Upper lobe of left lung (tissue), 6 donors: ENCODE measurements at places on chromosomes 12 and 14. TPM values are rescaled to one million over a fixed set of nuclear protein-coding genes. Genes with fewer than 3 reads are reported as not detected.

Gene ART4
- total RNA-seq = 5.3 TPM

Gene PTPRR
- 2.1 TPM for total RNA-seq

Gene INSM2
- total RNA-seq = 0.15 TPM

DNA sequence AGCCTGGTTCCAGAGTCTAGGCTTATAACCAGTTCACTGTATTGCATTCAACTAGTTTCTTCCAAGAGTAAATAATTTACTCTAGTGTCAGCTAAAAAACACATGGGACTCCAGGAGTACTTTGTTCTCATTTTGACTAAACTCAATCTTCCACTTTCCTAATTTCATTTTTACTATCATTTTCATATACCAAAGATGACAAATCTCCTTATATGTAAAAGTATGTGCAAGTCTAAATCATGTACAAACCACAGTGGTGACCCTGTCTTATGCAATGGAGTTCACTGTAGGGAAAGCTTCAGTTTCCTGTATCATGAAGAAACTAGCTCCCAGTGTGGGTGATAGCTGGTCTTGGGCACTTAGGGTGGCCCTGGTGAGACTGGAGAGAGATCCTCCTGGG lies 151.6 kb downstream of the HELB start:
- H3K27ac ChIP-seq = no peak overlapping the region
- no peak overlapping the region for H3K4me3 ChIP-seq
- H3K27me3 ChIP-seq = no peaks in the 10 kb centered on the region
- no peaks in the 10 kb centered on the region for H3K4me1 ChIP-seq
- no peaks in the 10 kb centered on the region for H3K36me3 ChIP-seq
- DNase-seq = no peak

DNA sequence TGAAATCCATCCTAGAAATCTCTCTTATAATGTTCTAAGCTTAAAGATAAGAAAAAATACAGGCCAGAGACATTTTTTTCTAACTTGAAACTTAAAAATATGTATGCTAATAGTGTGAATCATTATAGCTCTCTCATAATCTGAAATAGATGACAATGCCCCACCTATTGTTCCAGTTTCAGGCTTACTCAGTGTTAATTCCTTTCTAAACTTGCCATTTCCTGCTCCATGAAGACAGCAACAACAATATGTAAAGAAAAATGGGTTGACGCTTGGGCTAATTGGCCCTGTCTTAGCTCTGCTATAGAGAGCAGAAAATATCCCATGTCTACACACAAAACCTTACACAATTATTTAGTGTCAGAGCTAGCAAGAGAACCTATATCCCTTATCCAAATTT lies 37.1 kb downstream of the LMO3 start:
- H3K27me3 ChIP-seq = no peaks in the 10 kb centered on the region
- no peak for DNase-seq
- no peaks in the 10 kb centered on the region for H3K4me1 ChIP-seq
- no peak overlapping the region for H3K27ac ChIP-seq

Gene OR4E1
- total RNA-seq = not detected

- H3K27ac ChIP-seq = no peak overlapping the region
- no peaks in the 10 kb centered on the region for H3K36me3 ChIP-seq
- H3K4me3 ChIP-seq = no peak overlapping the region
Observed at GRCh38 chr12:73053893-73054292, 781.7 kb downstream of the TRHDE start.

GRCh38 chr12:13251521-13251920 lies 55.0 kb downstream of the EMP1 start:
- H3K27me3 ChIP-seq = no peaks in the 10 kb centered on the region
- peaks cover 9% of the 10 kb centered on the region for H3K4me1 ChIP-seq
- no peak for DNase-seq
- no peaks in the 10 kb centered on the region for H3K36me3 ChIP-seq
- H3K27ac ChIP-seq = no peak overlapping the region

Gene CCDC38
- 0.14 TPM for total RNA-seq

Gene TBX3
- total RNA-seq = 36.5 TPM

DNA sequence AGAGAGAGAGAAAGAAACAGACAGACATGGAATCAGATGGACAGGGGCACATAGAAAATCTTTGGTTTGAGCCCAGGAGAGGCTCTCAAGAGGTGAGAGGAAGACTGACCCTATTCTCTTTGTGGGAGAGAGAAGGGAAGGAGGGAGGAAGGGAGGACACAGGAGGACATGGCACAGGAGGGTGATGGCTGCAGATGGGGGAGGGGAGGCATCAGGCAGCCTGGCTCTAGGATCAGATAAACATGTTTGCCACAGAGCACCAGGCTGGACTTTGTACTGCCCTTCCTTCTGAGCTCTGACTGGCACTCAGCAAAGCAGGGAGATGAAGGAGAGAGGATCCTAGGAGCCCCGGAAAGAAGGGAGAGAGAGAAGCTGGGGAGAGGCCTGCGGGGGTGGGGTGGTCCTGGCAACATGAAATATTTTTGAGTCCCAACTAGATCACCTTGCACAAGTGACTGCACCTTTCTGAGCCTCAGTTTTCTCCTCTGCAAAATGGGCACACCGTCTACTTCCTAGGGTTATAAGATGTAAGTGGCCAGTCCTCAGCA lies 6.1 kb downstream of the HNF1A start:
- no peaks in the 10 kb centered on the region for H3K27me3 ChIP-seq
- no peaks in the 10 kb centered on the region for H3K4me1 ChIP-seq
- H3K27ac ChIP-seq = no peak overlapping the region
- no peak for DNase-seq

GRCh38 chr14:105849933-105850626 lies 323.7 kb downstream of the TMEM121 start:
- H3K4me3 ChIP-seq = no peak overlapping the region
- no peak overlapping the region for H3K27ac ChIP-seq
- peak; percentile 15 for DNase-seq
- H3K4me1 ChIP-seq = no peaks in the 10 kb centered on the region
- H3K27me3 ChIP-seq = no peaks in the 10 kb centered on the region

GRCh38 chr12:15996254-15996653 lies 85.1 kb downstream of the DERA start:
- no peaks in the 10 kb centered on the region for H3K27me3 ChIP-seq
- H3K4me3 ChIP-seq = no peak overlapping the region
- no peak overlapping the region for H3K27ac ChIP-seq
- DNase-seq = no peak
- no peaks in the 10 kb centered on the region for H3K36me3 ChIP-seq

- H3K27me3 ChIP-seq = no peaks in the 10 kb centered on the region
- no peaks in the 10 kb centered on the region for H3K36me3 ChIP-seq
- no peak for DNase-seq
Observed at GRCh38 chr12:54296393-54297099, 4.3 kb downstream of the NFE2 start.

- no peak for DNase-seq
- no peak overlapping the region for H3K4me3 ChIP-seq
- H3K27ac ChIP-seq = no peak overlapping the region
Observed at GRCh38 chr12:33988913-33989312, 33.4 kb upstream of the ALG10 start.

Gene CLEC2A
- not detected for total RNA-seq

Gene MBIP
- 230 TPM for total RNA-seq

DNA sequence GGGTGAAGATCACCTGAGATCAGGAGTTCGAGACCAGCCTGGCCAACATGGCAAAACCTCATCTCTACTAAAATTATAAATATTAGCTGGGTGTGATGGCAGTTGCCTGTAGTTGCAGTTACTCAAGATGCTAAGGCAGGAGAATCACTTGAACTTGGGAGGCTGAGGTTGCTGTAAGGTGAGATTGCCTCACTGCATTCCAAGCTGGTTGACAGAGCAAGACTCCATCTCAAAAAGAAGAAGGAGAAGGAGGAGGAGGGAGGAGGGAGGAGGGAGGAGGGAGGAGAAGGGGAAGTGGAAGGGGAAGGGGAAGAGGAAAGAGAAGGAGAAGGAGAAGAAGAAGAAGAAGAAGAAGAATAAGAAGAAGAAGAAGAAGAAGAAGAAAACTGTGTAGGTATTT lies 17.0 kb downstream of the RNASE10 start:
- no peaks in the 10 kb centered on the region for H3K27me3 ChIP-seq
- DNase-seq = no peak
- no peak overlapping the region for H3K4me3 ChIP-seq
- no peaks in the 10 kb centered on the region for H3K4me1 ChIP-seq
- no peaks in the 10 kb centered on the region for H3K36me3 ChIP-seq

Gene CLEC1A
- total RNA-seq = 9.4 TPM

Gene PCK2
- total RNA-seq = 70.3 TPM

DNA sequence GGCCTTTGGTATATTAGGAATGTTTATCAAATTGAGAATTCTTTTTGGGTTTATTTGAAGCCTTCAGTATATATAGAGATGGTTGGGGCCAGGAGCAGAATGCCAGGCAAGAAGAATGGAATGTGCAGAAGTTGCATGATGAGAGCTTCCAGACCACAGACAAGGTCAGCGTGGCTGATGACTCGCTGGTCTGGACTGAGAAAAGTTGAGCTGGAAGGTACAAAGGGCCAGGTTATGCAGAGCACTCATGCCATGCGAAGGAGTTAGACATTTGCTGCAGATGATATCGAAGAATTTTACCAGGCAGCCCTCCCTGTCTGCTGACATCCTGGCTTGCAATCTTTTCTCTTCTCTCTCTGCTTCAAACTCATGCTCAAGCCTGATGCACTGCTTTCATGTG lies 196.2 kb upstream of the ARHGAP5 start:
- H3K27me3 ChIP-seq = no peaks in the 10 kb centered on the region
- peaks cover 6% of the 10 kb centered on the region for H3K4me1 ChIP-seq
- H3K4me3 ChIP-seq = no peak overlapping the region

Gene KRT5
- not detected for total RNA-seq

- no peak overlapping the region for H3K27ac ChIP-seq
- DNase-seq = no peak
- no peaks in the 10 kb centered on the region for H3K4me1 ChIP-seq
- no peak overlapping the region for H3K4me3 ChIP-seq
- no peaks in the 10 kb centered on the region for H3K36me3 ChIP-seq
- H3K27me3 ChIP-seq = no peaks in the 10 kb centered on the region
Observed at GRCh38 chr12:58069268-58069963, 128.0 kb downstream of the ATP23 start.

Gene CMKLR1
- total RNA-seq = 23.1 TPM

Gene PPP1R1A
- 0.22 TPM for total RNA-seq

GRCh38 chr14:102011631-102012030 lies 47.3 kb downstream of the DYNC1H1 start:
- H3K36me3 ChIP-seq = peaks cover 99% of the 10 kb centered on the region
- no peaks in the 10 kb centered on the region for H3K27me3 ChIP-seq
- no peaks in the 10 kb centered on the region for H3K4me1 ChIP-seq
- H3K4me3 ChIP-seq = no peak overlapping the region

- H3K27ac ChIP-seq = peak within 1 kb of the TSS; percentile 79
- peaks cover 33% of the 10 kb centered on the region for H3K4me1 ChIP-seq
- DNase-seq = peak; percentile 83
- H3K27me3 ChIP-seq = no peaks in the 10 kb centered on the region
Observed at GRCh38 chr12:124863416-124864325, at the start of gene SCARB1. TSS of gene SCARB1 (minus strand) at chr12:124863864. CDS start at chr12:124863720, 144 bp downstream.

DNA sequence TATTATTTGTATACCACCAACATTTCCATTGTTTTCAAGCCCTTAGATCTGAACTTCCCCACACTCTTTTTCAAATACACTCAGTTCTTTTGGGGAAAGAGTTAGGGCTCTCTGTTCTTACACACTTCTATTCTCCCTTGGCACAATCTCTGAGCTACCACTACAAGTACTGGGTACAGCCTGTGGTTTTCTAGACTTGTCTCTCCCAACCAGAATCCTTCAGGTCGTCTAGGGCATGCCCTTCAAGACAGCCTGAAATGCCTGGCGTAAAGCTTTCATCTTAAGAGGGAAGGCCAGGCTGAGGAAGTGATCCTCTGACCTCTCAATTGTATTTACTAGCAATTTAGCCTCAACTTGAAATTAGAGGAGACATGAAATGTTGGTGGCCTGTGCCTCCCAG lies 1442.0 kb downstream of the AACS start:
- no peak overlapping the region for H3K4me3 ChIP-seq
- H3K27me3 ChIP-seq = no peaks in the 10 kb centered on the region
- no peak overlapping the region for H3K27ac ChIP-seq
- DNase-seq = no peak

Gene KLRC2
- 0.88 TPM for total RNA-seq

DNA sequence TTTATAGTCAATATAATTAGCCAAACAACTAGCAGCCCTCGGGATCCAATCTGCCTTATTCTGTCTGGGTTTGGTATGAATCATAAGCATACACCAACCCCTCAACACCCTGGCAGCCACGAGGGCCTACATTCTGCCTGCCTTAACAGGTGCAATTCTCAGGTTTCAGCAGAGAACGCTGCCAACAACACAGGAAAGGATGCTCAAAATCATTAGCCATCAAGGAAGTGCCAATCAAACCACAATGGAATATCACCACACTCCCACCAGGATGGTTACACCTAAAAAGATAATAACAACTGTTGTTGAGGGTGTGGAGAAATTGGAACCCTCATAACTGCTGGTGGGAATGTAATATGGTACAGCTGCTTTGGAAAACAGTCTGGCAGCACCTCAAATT lies 122.8 kb downstream of the TTC7B start:
- no peaks in the 10 kb centered on the region for H3K27me3 ChIP-seq
- H3K27ac ChIP-seq = no peak overlapping the region
- H3K4me3 ChIP-seq = no peak overlapping the region
- H3K36me3 ChIP-seq = no peaks in the 10 kb centered on the region
- peaks cover 19% of the 10 kb centered on the region for H3K4me1 ChIP-seq

GRCh38 chr12:130706311-130706710 lies 9.8 kb downstream of the RIMBP2 start:
- peak; percentile 52 for DNase-seq
- no peaks in the 10 kb centered on the region for H3K4me1 ChIP-seq
- no peaks in the 10 kb centered on the region for H3K27me3 ChIP-seq
- H3K27ac ChIP-seq = no peak overlapping the region
- H3K36me3 ChIP-seq = no peaks in the 10 kb centered on the region

Gene BEGAIN
- total RNA-seq = 1.3 TPM

Gene DBX2
- total RNA-seq = not detected

DNA sequence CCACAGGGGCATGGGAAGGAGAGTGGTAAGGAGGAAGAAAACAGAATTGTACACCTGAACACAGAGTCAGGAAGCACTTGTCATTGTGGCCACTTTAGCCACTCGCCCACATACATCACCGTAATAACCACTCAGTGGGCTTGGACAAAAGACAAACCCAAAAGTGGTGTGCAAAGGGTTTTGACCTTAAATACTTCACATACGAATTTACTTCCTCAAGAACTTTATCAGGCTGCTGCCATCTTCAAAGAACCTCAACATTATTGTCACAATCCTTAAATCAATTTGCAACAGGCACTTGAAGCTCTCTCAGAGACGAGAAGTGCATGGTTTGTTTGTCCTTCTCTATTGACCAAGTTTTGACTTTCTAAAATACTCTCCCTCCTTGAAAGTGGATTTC lies 187.3 kb upstream of the EGLN3 start:
- no peaks in the 10 kb centered on the region for H3K27me3 ChIP-seq
- H3K27ac ChIP-seq = no peak overlapping the region
- H3K4me3 ChIP-seq = no peak overlapping the region
- no peak for DNase-seq
- no peaks in the 10 kb centered on the region for H3K36me3 ChIP-seq

GRCh38 chr14:91326514-91327249 lies 82.2 kb upstream of the GPR68 start:
- no peak overlapping the region for H3K4me3 ChIP-seq
- H3K4me1 ChIP-seq = peaks cover 78% of the 10 kb centered on the region
- H3K36me3 ChIP-seq = no peaks in the 10 kb centered on the region
- peak overlapping the region; percentile 88 for H3K27ac ChIP-seq
